ENCODE measurements at places on chromosomes 7 and 10. TPM values are rescaled to one million over a fixed set of nuclear protein-coding genes. Genes with fewer than 3 reads are reported as not detected.

LRRD1 gene
- total RNA-seq = not detected

SKIDA1 gene
- total RNA-seq = 1.3 TPM

SPAG6 gene
- total RNA-seq = not detected

TMEM176A gene
- total RNA-seq = 0.10 TPM

CXCL12 gene
- not detected for total RNA-seq

FFAR4 gene
- total RNA-seq = not detected

ADCY1 gene
- 2.3 TPM for total RNA-seq

Measured in NCI-H460 (cell line).